Muscle of back (tissue), 13 donors: ENCODE measurements at places on chromosomes 4 and X.
A peak's percentile ranks its signal among the peaks of the same experiment; 100 is the strongest.

GRCh38 chr4:177573507-177573906 is 131.3 kb upstream of the AGA start:
- peak; percentile 86 for DNase-seq

GRCh38 chrX:111100191-111100590 is 4.2 kb downstream of the PAK3 start:
- DNase-seq: peak; percentile 37

- no peak for DNase-seq
Measured at GRCh38 chr4:122524176-122524575, 67.7 kb upstream of the IL2 start.

- no peak for DNase-seq
Measured at GRCh38 chr4:40187386-40187906, 9.4 kb upstream of the RHOH start.

- no peak for DNase-seq
Measured at GRCh38 chr4:168647646-168648375, 151.0 kb downstream of the PALLD start.

DNA sequence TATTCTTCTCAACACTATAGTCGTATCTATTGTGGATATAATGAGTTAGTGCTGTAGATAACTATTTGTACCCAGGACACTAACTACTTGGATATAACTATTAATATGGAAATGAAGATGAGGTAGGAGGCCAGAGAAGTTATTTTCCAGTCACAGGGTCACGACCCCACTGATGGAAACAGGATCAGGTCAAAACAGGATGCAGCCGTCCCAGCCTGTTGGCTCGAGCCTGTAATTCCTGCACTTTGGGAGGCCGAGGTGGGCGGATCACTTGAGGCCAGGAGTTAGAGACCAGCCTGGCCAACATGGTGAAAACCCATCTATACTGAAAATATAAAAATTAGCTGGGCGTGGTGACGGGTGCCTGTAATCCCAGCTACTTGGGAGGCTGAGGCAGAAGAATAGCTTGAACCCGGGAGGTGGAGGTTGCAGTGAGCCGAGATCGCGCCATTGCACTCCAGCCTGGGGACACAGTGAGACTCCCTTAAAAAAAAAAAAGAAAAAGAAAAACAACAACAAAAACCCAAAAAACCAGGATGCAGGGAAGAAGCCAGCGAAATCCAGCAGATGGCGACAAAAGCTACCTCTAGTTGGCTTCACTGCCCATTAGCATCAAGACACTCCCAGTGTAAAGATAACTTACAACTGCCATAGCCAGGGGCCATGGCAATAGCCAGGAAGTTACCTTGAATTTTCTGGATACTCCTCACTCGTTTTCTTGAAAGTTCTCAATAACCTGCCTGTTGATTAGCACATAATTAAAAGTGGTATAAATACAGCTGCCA is 37.9 kb upstream of the NKAP start:
- DNase-seq: no peak

DNA sequence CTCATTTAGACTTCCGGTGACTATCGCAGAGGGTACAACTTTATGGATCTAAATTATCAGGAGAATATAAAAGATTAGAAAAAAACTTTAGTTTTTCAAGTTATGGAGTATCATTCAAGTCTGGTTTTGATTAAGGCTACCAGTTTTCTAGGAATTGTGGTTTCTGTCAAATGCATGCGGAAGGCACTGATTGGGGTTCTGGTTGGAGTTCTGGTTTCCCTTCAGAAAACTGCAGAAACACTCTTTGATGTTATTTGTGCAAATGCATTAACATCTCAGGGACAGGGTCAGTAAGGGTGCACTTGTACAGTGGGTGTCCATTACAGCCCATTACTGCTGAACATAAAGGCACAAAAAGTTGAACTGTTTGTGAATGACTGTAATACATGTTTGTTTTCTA is 100.2 kb downstream of the LIMCH1 start:
- DNase-seq: no peak

- peak; percentile 7 for DNase-seq
Measured at GRCh38 chr4:17722356-17722700, 59.1 kb downstream of the FAM184B start.

- DNase-seq: no peak
Measured at GRCh38 chr4:105588252-105588651, 35.8 kb downstream of the ARHGEF38 start.

- DNase-seq: no peak
Measured at GRCh38 chr4:62953752-62954151, 1455.5 kb downstream of the TECRL start.

GRCh38 chr4:2335729-2336101 is 73.8 kb upstream of the MXD4 start:
- no peak for DNase-seq
